ENCODE measurements at places on chromosomes 3 and 15.

- peak; percentile 76 for DNase-seq
Observed at GRCh38 chr3:188954590-188955208, 217.1 kb upstream of the TPRG1 start.

GRCh38 chr15:70701891-70702568, 61.3 kb downstream of the UACA start:
- DNase-seq: no peak

GRCh38 chr3:79480746-79481145, 287.1 kb downstream of the ROBO1 start:
- no peak for DNase-seq

DNA sequence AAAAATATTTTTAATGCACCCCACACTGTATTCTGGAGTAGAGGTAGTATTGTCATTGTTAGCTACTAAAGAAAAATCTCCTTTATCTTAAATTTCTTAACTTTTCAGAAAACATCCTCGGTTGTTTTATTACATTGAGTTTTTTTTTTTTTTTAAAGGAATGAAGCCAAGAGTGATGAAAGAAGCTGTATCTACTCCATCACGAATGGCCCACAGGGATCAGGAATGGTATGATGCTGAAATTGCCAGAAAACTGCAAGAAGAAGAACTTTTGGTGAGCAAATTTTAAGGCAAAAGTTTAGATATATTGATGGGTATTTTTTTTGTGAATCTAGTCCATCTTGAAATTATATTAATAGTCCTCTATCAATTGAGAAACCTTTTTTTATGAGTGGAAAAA, 49.7 kb upstream of the UTS2B start:
- DNase-seq: no peak

GRCh38 chr3:96430079-96430478, 384.3 kb upstream of the EPHA6 start:
- no peak for DNase-seq

DNA sequence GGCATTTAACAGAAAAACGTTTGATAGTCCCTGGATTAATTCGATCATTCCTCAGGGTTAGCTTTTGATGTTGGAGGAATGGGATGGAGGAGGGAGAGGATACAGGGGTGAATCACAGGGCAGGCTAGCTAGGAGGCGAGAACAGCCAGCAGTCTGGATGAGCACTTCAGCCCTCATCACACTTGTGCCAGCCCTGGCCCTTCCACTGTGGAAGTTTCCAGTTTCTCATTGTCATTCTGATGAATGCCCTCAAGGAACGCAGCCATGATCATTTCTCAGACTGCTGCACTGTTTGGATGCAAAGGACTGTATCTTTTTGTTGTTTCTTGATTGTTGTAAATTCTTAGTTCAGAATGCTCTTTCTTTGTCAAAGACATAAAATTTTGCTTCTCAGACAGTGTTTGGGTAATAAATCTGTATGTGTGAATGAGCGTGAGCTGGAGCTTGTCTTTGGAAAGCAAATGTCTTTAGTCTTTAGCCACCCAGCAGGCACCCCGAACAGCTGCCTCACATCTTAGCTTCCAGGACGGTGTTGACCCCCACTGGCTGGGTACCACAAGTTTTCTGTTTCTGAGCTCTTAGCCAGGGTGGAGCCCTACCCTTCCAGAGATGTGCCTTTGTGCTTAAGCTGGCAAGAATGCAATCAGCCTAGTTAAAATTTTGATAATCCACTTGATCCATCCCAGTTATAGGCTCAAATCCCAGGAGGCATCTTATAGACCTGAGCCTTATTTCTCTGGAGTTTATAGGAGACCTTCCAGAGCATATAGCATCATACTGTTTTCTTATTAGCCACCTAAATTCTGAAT, 121.1 kb downstream of the PDCD6IP start:
- no peak for DNase-seq

DNA sequence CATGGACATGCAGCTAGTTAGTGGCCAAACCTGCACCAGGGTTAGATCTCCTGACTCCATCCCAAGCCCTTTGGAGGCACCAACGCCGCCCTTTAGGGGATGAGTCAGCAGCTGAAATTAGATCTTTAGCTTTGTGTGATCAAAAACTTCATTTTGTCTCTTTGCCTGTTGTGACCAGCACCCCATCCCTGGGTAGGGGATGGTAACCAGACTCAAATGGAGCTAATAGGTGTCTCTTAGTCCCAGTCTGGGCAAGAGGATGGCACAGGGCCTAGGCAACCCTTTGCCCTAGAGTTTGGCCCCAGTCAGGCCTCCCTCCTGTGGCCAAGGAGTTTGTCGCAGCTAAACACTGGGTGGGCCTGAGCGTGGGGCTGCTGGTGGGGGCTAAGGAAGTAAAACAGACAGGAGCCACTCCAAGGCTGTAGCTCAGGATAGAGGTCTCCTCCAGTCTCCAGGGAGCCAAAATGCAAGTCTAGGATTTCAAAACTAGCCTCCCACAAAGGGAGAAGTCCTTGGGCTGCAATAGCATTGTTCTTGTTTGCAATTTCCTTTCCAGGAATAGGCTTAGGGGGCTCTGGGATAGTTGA, 105.1 kb downstream of the CPN2 start:
- no peak for DNase-seq

DNA sequence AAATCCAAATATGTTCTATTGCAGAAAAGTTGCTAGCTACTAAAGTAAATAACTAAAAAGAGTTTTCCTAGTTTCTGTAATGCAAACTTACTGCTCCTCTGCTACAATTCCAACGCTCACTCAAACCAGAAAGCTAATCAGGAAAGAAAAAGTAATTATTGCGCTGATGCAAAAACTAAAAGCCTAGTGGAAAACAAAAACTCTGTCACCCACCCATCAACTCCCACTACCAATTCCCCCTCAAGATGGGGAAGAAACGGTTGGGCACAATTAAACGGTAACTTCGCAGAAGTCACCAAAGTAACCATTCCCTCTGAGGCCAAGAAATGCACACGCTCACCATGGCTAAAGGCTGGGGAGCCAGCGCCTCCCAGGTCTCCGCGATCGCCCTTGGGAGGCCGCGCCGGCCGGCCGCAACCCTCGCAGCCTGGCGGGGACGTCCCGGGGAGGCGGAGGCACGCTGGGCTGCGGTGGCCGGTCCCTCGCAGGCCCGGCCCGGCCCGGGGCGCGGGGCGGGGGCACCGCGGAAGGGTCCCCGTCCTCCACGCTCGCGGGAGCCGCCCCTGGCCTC, 684 bp downstream of the SLTM start:
- no peak for DNase-seq

DNA sequence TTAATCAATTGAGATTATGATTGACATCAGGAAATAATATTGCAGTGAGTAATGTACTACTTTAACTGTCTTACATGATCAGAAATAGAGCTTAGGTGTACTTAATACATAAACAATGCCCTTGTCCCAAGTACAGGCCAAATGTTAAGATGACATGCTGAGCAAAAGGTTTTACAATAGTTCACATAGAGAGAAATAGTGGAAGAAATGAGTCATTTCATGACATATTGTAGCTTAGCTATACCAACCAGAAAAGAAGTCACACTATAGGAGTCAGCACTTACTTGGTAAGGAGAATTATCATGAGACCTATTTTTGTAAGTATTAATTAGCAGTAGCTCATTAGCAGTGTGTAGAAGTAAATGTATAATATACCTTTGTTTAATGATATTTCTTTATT, 96.4 kb upstream of the NANOGP8 start:
- no peak for DNase-seq

DNA sequence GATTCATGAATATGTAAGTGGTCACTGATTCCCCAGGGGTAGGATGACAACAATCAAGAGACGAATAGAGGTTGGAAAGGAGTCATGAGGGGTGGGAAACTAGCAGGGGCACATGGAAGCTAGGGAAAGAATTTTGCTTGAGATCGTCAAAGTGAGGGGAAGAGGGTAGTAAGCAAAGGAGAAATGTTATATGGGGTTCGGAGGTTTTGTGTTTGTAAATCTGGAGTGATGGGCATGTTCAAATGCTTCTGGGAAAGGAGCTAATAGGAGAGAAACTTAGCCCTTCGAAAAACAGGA, 7.9 kb downstream of the RPL14 start:
- no peak for DNase-seq

DNA sequence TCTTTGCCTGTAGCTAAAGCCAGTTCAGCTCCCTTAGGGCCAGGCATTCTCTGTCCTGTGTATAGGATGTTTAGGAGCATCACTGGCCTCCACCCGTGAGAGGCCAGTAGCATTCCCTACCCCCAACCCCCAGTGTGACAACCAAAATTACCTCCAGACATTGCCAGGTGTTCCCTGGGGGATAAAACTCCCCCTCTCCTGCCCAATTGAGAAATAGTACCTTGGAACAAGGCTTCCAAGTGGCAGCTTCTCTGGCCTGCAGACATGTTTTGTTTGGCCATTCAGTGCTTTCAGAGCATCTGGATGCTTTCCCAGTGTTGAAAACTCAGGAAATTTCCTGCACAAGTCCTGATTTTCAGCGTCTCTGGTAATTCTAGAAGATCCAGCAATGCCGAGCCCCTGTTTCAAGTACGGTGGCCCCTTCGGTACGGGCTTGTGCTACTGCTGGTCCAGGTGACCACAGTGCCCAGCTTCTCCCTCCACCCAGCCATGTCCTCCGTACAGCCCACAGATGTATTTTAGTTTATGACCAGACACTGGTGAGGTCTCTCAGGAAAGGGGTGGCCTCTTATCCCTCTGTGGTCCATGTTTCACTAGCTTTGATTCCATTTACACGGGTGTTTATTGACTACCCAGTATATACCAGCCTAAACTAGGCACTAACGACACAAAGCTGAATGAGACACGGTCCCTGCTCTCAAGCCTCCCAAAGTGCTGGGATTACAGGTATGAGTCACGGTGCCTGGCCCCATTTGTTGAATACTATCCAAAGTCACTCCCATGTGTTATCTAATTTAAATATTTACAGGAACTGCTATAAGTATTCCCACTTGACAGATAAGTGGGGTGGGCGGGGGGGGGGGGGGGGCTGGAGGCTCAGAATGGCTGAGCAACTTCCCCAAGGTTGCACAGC, 125.4 kb upstream of the RAD18 start:
- DNase-seq: no peak

GRCh38 chr3:123790254-123791072, 93.7 kb downstream of the MYLK start:
- no peak for DNase-seq

GRCh38 chr15:69017978-69018377, 3.5 kb downstream of the NOX5 start:
- DNase-seq: no peak

- no peak for DNase-seq
Observed at GRCh38 chr3:57512166-57512565, 32.0 kb downstream of the DNAH12 start.

- DNase-seq: no peak
Observed at GRCh38 chr3:20125897-20126296, 60.1 kb downstream of the SGO1 start.

DNA sequence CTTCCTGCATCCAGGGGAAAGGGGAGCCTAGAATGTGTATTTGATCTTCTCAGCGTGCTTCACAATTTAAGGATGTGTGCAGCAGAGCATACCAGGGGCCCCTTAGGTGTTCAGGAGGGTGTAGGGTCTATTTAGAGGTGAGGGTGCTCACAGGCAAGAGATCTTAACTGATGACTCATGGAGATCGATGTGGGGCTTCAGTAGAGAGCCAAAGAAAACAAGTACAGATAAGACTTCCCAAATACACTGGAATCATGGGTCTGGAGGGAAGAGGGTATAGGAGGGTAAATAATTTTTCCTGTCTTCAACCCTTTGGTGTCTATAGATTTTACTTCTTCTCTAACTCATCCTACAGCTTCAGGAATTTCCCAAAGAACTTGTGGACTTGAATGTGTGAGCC, 170.2 kb upstream of the LRRC3B start:
- DNase-seq: no peak

GRCh38 chr3:146187334-146187950, 26.5 kb upstream of the PLOD2 start:
- DNase-seq: no peak

- no peak for DNase-seq
Observed at GRCh38 chr15:62712455-62712839, 330.1 kb upstream of the TPM1 start.

- DNase-seq: no peak
Observed at GRCh38 chr3:52242039-52242438, 3.1 kb upstream of the TWF2 start.

GRCh38 chr3:108093021-108093420, 2.2 kb upstream of the CD47 start:
- peak; percentile 43 for DNase-seq

- DNase-seq: no peak
Observed at GRCh38 chr15:58462973-58463663, 31.3 kb downstream of the LIPC start.

DNA sequence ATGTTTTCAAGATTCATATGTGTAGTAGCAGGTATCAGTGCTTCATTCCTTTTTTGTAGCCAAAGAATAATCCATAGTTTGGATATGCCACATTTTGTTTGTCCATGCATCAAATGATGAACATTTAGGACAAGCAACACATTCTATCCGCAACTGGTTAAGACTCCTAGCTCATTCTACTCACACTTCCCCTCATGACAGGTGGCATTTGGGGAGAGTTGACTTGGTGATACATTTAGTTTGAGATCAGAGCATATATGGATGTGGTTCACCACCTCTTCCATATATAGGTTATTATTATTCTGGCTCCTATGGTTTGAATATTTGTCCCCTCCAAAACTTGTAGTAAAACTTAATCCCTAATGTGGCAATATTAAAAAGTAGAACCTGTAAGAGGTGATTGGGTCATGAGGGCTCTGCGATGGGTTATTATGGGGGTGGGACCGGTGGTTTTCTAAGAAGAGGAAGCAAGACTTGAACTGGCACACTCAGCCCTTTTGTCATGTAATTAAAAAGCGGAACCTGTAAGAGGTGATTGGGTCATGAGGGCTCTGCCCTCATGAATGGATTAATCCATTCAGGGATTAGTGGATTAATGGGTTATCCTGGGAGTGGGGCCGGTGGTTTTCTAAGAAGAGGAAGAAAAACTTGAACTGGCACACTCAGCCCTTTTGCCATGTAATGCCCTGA, 75.3 kb upstream of the HRH1 start:
- no peak for DNase-seq

- no peak for DNase-seq
Observed at GRCh38 chr3:143658116-143658515, 190.2 kb downstream of the SLC9A9 start.

- no peak for DNase-seq
Observed at GRCh38 chr15:45703670-45704328, 69.0 kb downstream of the SQOR start.

DNA sequence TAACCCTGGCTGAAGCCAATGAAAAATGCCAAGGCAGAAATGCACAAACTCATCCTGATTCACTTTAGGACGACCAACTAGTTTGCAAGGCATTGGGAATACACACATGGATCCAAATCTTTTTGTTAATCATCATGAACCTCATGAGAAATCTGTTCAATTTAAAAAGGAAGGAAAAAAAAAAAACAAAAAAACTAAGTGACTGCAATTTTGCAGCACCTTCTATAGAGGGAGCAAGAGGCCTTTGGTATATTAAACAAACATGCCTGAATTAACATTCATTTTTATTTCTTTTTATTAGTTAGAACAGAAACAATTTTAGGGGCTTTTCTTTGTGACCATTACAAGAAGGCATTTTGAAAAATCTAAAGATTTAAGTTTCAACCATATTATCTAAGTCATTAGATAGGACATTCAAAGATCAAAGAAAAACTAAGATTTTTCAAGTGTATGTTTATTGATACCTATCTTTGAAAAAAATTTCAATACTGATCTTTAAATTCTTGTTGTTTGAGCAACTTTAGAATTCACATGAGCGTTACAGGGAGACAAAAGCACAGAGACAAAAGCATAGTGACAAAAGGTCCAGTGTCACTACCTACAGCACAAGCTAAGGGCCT, 182.4 kb downstream of the CBLB start:
- DNase-seq: peak; percentile 41

- DNase-seq: no peak
Observed at GRCh38 chr3:134251731-134252391, 1.2 kb upstream of the RYK start.

GRCh38 chr3:65575376-65575840, 463.3 kb downstream of the MAGI1 start:
- no peak for DNase-seq
